Fibroblast of skin of right quadriceps (primary cell): ENCODE measurements at places on chromosomes 3 and 15.
A peak's percentile ranks its signal among the peaks of the same experiment; 100 is the strongest.

GRCh38 chr3:72354486-72354885 lies 493.8 kb downstream of the SHQ1 start:
- DNase-seq, result peak; percentile 44

- peak; percentile 26 for DNase-seq
Measured at GRCh38 chr3:126685493-126685892, 18.5 kb upstream of the CHCHD6 start.

DNA sequence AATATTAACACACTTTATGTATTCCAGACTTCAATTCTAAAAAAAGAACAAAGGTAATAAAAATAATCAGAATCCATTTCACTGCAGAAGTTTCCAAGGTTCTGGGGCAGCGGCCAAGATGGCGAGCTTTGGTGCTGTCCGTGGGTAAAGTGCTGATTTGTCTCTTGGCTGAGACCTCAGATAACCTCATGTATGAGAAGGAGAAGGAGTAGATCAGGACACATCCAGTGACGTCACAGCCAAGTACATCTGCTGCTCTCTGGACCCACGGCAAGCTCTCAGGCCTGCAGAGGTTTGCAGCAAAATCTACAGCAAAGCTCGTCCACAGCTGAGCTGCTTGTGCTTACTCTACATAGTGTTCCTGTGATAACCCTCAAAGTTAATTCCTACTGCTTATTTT lies 165.7 kb downstream of the MAGI1 start:
- no peak for DNase-seq

DNA sequence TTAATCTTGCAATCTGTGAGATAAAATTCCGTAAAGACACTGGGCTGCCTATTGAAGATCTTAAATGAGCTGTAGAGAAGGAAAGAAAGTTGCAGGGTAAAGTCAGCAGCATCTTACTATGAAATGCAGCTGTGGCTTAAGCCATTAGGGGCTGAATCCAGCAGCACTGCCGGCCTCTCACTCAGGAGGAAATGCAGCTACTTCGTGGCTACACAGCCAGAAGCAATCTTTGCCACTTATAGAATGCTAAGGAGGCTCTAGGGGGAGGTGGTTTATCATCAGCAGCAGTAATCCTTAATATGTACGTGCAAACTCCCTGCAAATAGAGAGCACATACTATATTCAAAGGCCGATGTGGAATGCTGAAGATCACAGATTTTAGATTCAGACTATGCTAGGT lies 19.1 kb upstream of the MCTP2 start:
- no peak for DNase-seq

DNA sequence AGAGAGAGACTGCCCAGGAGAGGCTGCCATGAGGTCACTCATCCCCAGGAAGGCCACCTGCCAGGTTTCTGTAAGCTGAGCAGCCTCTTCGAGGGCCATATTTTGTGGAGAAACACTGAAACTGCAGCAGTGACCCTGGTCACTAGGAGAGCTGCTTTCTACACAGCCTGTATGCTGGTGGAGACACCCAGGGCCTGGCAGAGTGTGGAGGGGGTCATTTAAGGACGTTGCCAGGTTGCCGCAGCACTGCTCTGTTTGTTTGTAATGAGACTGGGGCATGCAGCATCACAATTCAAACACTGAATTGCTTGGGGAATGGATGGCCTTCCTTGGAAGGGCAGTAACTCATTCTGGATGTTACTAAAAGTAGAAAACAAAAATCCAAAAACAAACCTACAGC lies 104.9 kb upstream of the TRIM42 start:
- DNase-seq, result no peak

DNA sequence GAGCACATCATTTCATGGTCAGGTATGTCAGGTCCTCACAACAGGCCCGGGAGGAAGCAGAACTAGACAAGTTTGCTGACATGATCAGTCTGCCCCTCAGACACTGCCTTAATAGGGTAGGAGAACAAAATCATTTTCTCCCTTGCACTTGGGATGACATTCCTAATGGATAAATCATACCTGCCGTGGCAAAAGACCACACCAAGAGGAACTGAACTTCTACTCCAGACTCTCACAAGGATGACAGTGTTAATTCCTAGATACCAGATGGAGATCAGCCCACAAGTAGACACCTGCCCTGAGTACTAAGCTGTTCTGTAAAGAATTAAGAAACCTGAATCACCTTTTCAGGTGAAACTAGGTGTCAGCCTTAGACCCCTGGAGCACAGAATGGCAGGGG lies 19.5 kb downstream of the SIAH2 start:
- peak; percentile 60 for DNase-seq

- peak; percentile 76 for DNase-seq
Measured at GRCh38 chr15:29103824-29104565, 165.6 kb downstream of the NSMCE3 start.

DNA sequence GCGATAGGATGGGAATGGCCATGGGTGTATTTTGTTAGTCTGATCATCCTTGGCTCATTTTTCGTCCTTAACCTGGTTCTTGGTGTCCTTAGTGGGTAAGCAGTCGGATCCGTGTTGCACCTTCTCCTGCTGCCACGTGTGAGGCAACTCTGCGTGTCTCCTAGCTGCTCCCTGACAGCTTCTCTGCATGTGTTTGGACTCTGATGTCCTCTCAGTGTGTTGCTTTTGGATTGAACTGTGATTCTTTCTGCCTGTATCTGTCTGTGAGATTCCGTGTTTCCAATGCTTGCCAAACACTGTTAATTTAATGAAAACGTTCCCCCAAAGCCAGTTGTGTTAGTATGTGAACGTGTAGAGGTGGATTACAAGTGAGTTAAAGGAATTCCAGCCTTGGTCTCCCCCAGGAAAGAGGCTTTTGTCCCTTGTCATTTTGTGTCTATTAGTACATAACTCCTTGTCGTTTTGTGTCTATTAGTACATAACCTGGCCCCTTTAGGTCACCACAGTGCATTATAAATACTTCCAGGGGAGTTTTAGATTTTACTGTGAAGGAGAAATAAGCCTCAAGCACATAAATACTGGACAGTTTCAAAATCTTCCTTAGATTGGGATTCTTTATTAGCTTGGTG lies 172.4 kb downstream of the CHDH start:
- DNase-seq, result no peak

- DNase-seq, result no peak
Measured at GRCh38 chr3:69292185-69292584, 93.7 kb downstream of the FRMD4B start.

- no peak for DNase-seq
Measured at GRCh38 chr3:126895178-126896066, 87.5 kb upstream of the PLXNA1 start.

DNA sequence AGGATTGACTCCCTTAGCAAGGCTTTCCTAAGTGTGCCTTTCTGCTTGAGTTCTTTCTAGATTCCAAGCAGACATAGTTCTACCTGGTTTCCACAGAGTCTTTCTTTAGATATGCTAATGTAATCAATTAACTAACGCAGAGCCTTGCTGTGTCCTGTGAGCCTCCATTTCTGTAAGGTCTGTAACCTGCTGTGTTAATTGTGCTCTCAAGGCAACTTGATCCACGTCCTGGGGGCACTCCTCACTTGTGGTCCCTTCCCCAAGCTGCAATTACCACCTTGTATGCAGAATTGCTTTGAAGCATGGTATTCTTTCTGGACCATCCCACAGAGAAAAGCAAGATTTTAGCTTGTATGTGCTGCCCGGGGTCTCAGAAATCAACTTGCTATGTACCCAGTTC lies 29.5 kb upstream of the THSD4 start:
- DNase-seq, result no peak

DNA sequence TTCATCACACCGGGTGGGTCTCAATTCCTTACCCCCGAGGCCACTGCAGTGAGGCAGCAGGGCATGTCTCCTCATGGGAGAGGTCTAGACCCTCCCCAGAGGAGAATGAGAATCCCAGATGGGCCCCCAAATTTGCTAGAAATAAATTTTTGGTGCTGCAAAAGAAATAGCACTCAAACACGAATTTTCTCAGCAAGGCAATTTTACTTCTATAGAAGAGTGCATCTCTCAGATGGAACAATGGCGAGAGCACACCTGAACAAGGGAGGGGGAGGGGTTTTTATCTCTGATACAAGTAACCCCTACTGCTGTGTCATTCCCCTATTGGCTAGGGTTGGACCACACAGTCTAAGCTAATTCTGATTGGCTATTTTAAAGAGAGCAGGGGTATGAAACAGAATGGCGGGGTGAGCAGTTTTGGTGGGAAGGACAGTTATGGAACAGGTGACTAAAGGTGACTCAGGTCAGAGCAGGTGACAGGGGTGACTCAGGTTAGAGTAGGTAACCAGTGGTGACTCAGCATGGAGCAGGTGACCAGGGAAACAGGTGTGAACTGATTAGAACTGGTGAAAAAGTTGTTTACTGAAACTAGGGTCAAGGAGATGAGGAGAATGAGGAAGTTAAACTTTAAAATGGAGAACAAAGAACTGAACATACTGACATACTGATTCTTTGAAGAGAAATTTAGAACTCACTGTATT lies 93.0 kb upstream of the WNT7A start:
- no peak for DNase-seq

DNA sequence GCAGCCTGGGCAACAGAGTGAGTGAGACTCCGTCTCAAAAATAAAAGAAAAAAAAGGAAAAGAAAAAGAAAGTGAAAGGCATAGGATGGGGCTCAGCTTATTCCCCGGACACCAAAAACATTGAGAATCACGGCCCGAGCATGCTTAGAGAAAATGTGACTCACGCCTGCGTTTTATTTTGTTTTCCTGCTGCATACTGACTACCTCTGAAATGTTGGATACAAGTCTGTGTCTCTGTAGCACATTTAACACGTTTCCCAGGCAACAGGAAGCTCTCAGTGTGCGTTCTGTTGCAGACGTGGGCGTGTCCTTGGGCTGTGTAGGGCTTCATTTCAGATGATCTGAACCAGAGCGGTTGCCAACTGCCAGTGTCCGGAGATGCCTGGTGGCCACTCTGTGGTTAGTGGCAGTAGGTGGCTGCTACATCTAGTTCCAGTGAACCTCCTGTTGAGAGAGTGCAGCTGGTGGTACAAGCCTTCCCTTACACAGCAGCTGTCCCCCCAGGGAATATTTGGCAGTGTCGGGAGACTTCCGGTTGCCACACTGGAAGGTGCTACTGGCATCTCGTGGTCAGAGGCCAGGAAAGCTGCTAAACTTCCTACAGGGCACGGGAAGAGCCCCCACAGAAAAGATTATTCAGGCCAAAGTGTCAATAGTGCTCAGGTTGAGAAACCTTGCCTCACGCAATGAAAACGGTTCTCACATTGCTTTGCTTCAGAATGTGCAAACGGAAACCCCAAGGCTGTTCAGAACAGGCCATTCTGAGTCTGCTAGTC lies 3.0 kb downstream of the SLC51A start:
- DNase-seq, result peak; percentile 86

DNA sequence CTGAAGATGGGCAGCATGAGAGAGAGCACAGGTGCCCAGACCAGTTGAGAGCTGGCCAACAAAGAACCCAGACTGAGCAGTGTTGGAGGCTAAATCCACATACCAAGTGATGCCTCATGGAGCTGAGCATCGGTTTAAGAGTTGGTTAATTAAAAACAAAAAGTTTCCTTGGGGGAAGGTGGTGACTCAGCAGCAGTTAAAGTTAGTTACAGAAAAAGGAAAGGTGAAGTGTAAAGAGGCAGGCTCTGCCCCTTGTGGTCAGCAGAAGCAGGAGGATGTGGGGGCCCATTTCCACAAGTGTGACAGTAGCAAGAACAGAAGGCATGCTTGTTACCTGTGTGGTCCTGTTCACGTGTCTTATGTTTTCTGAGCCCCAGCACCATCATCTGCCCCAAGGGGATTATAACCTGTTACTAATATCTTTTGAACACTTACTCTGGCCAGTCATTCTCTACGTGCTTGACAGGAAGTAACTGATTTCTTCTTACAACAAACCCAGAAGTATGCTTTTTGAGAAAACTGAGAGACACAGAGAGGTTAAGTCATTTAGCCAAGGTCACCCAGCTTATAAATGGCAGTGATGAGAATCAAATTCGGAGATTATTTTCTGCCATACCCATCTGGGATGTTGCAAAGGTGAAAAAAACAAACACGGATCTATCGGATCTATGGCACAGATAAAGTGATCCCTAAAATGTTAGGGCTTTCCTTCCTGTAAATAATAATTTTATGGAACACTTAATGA lies 91.0 kb downstream of the EPHB1 start:
- peak; percentile 62 for DNase-seq

- DNase-seq, result no peak
Measured at GRCh38 chr3:17747174-17747889, 4.9 kb upstream of the TBC1D5 start.

- DNase-seq, result no peak
Measured at GRCh38 chr15:27328186-27328585, 357.2 kb downstream of the GABRG3 start.

DNA sequence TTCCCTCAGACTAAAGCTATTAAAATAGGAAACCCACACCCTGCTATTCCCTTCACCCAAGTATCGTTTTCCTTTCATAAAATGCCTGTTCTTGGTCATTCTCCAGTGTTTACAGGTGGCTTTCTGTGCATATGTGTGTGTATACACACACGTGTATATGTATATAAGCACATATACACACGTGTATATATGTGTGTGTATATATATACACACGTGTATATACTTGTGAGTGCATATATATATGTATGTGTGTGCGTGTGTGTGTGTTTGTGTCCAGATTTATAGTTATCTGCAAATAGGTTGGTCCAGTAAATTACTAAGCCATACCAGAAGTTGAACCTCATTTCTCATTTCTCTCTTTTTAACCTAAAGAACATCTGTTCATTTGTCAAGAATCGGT lies 15.7 kb upstream of the TEX9 start:
- no peak for DNase-seq

- no peak for DNase-seq
Measured at GRCh38 chr3:34155666-34156065, 357.2 kb downstream of the PDCD6IP start.

GRCh38 chr3:116836286-116836685 lies 126.7 kb downstream of the TUSC7 start:
- peak; percentile 75 for DNase-seq

GRCh38 chr15:70427167-70428120 lies 329.7 kb upstream of the TLE3 start:
- DNase-seq, result no peak

GRCh38 chr15:96369351-96369750 lies 38.9 kb downstream of the NR2F2 start:
- no peak for DNase-seq

GRCh38 chr15:36117296-36117787 lies 462.1 kb upstream of the CDIN1 start:
- DNase-seq, result no peak

DNA sequence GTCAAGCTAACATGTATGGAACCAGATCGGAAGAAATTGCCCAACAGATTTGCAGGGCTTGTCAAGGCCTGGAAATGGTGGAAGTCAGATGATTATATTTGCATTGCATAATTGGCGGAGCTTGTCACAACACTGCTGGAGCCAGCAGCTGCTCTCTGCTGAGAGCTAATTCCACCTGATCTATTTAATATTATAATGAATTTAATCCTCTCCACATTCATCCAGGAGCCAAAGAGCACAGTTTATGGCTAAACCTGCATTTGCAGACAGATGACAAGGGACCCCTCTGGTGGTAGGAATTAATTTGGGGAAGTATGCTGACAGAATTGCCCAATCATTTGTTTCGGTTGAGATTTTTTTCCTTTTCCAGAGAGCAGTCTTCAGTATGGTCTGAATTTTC lies 730.2 kb downstream of the TUSC7 start:
- peak; percentile 35 for DNase-seq
